ENCODE measurements at places on chromosomes 7 and 10.

GRCh38 chr7:133501771-133502170 lies 248.9 kb downstream of the EXOC4 start:
- no peak for DNase-seq

- no peak for DNase-seq
Measured at GRCh38 chr10:119006451-119007210, 22.9 kb upstream of the NANOS1 start.

DNA sequence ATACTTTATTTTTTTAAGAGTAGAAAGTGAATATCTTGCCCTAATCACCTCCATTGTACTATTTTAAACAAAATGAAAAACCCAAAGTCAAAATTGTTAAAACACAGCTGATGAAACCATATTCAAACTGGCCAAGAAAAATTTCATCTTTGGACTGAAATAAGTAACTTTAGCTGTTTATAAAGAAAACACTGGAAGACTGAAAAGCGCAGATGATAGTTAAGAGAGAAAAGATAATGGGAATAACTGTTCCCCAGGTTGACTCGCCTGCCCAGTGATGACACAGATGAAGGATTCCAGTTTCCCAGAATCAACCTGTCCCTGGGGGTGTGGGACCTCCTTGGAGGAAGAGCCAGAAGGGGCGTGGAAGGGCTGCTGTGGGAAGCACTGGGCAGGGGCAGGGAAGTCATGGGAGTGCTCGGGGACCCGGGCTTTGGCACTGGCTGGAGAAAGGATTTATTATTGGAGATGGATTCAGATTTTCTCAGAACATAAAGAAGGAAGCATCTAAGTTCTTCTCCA lies 43.1 kb downstream of the DENND2A start:
- no peak for DNase-seq

DNA sequence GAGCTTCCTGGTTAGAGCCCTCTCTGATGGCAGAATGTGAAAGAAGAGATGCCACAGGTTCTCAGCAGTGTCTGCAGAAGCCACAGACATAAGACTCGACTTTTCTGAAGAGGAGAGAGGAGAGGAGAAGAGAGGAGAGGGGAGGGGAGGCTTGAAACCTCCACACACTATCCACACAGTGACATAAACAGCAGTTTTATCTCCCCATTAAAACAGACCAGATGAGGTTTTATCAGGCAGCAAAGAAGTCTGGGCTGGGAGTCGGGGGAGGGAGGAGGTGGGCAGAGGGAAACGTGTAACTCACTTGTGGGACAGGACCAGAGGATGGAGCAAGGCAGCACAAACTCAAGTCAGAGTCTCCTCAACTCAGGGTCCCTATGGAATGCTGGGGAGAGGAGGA lies 76.5 kb downstream of the XPNPEP1 start:
- DNase-seq: no peak

GRCh38 chr10:70974351-70974901 lies 86.1 kb upstream of the PCBD1 start:
- DNase-seq: no peak

- no peak for DNase-seq
Measured at GRCh38 chr10:34190580-34190979, 624.5 kb downstream of the PARD3 start.

- no peak for DNase-seq
Measured at GRCh38 chr10:7933757-7934156, 115.5 kb downstream of the TAF3 start.

DNA sequence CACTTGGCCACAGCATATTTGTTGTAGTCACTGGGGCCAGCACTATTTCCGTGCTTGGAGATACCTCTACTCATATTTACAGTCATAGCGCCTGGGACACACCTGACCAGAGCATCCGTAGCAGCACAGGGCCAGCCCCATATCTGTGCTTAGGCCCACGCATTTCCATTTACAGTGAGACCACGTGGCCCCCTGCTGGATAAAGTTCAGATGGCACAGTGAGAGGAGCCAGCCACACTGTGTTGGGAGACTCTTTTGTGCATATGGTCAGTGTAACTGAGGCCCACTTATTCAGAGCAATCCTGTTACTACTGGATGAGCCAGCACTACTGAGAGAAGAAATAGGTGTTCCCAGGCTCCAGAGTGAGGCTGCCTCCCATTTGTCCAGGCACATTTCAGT lies 455.3 kb downstream of the REEP3 start:
- DNase-seq: no peak

DNA sequence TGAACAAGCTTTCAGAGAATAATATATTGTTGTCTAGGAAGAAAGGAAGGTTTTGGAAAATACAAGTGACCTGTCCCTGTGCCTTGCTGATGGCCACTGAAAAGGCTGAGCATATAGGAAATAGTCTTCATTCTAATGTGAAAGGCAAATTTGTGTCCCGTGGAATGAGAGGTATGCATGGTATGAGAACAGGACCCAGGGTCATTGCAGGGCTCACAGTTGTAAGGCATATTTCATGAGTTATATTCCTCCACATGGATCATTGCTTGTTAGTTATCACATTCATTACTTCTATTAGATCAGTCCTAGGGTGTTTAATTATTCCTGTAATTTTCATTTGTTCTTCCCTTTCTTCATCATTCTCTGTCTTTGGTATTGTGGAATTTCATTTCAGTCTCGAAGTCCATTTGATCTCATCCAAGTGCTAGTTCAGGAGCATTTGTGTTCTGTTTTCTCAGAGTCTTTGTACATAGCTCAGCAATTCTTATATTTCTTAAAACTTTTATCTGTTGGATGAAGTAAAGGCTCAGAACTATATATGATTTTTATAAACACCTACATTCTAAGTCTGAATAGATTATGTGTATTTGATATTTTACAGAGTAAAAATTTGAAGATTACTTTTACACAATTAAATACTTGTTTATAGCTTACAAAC lies 39.4 kb upstream of the ARHGAP21 start:
- no peak for DNase-seq

DNA sequence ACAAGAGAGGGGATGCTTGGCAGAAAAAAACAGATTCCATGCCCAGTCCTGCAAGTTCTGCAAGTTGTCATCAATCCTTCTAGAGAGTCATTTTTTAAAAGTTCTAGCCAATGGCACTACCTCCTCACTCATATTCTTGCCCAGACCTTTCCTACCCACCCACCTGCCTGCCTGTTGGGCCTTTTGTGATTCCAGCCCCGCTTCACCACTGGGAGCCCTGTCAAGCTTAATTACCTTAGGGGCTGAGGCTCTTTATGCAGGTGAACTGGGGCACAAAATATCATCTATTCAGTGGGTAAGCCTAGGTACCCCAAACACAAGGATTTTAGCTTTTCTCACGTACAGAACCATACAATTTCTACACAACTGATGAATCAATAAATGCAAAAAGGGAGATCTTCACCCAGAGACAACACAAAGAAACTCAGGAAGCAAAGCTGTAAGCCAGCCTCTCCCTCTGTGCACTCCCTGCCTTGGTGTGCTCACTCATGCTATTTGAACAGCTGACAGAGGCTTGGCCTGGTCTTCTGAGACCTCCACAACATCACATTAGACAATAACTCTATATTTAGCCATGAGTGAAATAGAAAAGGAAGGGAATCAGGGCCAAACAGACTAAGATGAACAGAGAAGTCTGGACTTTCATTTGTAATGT lies 222.6 kb downstream of the HTR7 start:
- DNase-seq: no peak

GRCh38 chr7:85392326-85392725 lies 205.5 kb upstream of the SEMA3D start:
- no peak for DNase-seq

DNA sequence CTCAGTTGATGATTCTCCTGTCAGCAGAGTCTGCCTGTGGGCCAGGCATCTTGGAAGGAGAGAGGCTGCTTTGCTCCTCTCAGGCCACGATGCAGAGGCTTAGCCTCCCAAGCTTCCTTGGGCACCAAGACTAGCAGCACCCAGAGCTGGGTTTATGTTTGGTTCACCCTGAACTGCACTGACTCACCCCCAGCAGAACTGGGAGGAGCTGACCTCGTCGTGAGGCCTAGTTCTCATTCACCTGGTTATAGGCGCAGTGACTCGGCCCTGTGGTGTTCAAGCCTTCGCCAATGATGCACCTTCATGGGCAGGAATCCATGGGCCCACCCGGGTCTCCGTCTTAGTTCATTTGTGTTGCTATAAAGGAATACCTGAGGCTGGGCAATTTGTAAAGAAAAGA lies 122.0 kb upstream of the ZNF438 start:
- DNase-seq: no peak

DNA sequence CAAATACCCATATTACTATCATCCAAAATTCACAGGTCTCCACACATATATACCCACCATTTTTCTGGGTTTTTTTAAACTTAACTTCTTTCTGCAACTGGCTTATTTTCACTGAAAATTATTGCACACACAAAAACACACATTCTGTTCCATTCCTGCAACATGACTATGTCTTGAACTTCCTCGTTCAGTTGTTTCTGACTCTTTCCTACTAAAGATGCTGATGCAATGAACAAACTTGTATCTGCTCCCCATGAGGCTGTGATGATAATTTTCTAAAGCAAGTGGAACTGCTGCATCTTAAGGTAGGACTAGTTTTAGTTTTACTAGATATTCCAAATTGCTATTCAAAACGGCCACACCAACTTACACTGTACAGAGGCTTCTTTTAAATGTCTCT lies 77.7 kb downstream of the OSBPL3 start:
- no peak for DNase-seq

DNA sequence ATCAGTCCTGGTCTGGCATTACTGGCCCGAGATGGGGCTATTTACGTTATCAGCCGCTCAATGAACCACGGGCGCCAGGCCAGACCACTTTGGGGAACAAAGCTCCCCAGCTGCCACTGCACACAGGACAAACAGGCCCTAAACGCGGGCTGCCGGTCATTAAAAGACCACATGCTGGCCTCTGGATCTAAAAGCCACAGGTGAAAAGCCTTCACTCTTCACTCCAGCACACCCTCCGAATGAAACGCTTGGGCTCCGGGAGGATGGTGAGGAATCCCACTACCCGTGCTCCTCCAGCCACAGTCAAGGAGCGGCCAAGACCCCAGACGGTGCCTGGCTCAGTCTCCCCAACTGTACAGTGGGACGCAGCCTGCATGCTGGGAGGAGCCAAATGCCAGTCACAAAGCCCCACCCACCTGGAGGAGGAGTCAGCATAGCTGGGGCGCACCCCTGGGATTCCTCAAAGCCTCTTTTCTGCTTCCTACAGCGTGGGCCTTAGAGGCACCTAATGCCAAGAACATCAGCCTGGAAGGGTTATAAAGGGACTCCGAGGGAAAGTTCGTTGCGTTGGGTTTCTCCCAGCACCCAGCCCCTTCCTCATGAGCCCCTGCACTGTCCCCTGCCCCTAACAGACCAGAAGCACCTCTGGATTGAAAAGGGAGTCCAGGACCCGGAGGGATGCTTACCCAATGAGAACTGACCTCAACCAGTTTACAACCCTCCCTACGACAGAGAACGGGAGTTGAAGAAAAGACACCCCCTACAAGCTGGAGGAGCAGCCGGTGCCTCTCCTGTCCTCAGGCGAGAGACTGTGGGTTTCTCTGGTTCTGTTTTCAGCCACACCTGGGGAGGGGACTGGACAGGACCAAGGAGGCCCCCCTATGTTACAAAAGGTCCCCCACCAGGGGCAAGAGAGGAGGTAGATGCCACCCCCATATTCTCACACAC lies 4.7 kb downstream of the PDGFA start:
- DNase-seq: no peak
